Kidney epithelial cell (primary cell): ENCODE measurements at places on chromosomes 16 and 17. TPM values are rescaled to one million over a fixed set of nuclear protein-coding genes. Genes with fewer than 3 reads are reported as not detected.

DNA sequence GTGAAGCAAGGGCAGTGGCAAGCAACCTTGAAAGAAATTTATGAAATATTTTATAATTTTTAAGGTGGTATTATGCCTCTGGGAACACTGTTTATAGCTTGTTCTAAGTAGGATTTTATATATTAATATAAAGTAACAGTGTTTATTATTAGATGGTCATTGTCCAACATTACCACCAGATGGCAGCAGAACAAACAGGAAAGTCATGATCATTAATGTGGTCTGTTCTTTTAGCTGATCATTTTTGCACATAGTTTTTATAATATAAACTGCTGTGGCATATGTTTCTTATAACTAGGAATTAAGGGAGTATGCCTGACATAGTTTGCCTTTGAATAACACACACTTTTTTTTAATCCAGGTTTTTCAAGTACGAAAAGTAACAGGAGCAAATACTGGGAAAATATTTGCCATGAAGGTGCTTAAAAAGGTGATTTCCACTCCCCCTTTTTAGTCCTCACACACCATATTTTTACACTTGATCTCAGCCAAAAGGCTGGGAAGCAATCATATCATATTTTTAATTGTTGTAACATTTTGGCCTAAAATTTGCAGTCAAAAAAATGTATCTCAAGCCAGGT lies 21.4 kb downstream of the RPS6KB1 start:
- DNase-seq: no peak

DNA sequence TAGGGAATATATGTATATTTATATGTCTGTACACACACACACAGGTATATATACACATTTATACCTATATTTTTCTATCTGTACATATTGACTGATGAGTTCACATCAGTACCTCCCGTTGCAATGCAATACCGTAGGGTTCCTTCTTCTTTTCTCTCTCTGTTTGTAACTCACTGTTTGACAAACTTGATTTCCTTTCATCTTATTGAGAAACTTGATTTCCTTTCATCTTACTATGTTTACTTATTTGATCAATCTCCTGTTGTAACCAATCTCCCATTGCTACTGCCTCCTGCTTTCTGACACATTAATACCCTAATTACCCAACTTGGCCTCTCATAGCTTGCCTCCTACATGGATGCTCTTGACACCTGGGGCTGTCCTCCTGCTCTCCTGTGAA lies 49.8 kb downstream of the NFAT5 start:
- DNase-seq: no peak

KCNG4 gene
- not detected in 2 replicates for total RNA-seq

KCNH6 gene
- total RNA-seq: 0.07 and 0.21 TPM in 2 replicates

DNA sequence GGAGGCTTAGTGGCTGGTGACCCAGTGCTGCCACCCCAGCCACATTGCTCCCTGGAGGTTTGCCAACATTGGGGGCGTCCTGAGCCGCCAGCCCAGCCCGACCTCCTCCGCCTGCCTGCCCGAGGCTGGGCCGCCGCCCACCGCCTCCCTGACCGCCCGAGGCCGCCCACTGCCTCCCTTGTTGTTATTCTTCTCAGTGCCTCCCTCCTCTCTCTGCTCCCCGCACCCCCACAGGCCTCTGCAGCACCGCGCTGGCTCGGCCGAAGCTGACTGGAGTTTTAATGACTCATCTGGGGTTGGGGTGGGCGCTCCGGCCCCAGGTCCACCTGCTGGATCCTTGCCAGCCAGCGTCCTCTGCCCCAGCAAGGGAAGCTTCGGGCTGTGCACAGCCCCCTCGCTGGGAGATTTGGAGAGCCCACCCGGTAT lies 102.5 kb downstream of the RBFOX3 start:
- DNase-seq: no peak

DNA sequence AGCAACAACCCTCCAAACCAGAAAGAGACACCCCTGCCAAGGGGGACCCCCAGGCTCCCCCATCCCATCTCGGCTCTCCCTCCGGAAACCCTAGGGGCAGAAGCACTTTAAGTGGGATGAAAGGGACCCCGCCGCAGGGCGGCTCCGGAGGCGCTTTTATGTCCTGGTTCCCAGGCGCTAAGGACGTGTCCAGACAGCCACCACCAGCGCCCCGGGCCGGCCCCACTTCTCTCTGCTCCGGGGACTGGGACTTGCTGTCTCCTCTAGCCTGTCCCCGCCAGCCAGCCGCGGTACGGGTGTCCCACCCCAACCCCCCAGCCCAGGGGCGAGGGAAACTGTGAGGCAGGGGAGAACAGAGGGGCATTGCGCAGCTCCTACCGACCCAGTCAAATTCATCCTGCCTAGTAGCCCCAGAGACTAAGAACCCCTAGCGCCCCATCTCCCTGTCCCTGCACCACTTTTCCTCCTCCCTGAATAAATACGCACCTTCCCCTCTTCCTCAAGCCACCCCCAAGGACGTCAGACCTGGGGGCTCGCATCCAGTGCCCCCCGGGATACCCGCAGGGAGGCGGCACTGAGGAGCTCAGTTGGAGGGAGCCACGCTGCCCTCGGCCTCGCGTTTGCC lies 4.1 kb downstream of the SP6 start:
- no peak for DNase-seq

- DNase-seq: no peak
Measured at GRCh38 chr16:30951750-30952149, 2.9 kb downstream of the ORAI3 start.

DNA sequence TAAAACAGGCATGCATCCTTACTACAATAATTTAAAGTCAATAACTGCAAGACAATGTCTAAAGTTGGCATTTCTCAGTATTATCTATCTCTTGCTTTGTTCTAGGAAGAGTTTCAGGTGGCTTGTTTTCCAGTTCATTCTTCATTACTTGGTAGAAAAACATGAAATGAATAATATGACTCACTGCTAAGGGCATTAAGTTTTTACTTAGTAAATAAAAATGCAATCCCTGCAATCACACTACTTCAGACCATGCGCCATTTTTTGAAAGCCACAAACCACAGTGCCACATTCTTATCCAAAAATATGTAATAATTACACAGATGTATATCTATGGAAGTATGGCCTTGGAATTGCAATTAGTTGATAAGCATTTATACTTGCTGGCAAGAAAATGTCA lies 55.4 kb downstream of the CREBBP start:
- DNase-seq: no peak

ESRP2 gene
- total RNA-seq: 26.9 and 42.0 TPM in 2 replicates

DNAAF8 gene
- total RNA-seq: 0.62 and 1.8 TPM in 2 replicates
